ENCODE measurements at places on chromosomes 4 and X. TPM values are rescaled to one million over a fixed set of nuclear protein-coding genes. Genes with fewer than 3 reads are reported as not detected.

Gene HTN1
- not detected for total RNA-seq

Gene BST1
- 14.5 TPM for total RNA-seq

Gene PDE6B
- total RNA-seq: not detected

Gene CSAG1
- not detected for total RNA-seq

Gene ADGRG2
- total RNA-seq: 1.1 TPM

Gene AWAT1
- total RNA-seq: not detected

Gene TKTL1
- total RNA-seq: not detected

Gene FANCB
- 0.94 TPM for total RNA-seq

Gene CCDC149
- total RNA-seq: 18.0 TPM

Gene CT45A5
- not detected for total RNA-seq

Gene UGT2A1
- total RNA-seq: not detected

Gene TBX22
- not detected for total RNA-seq

Gene ARHGEF9
- 9.5 TPM for total RNA-seq

Gene NEIL3
- 1.7 TPM for total RNA-seq

Gene FAM53A
- total RNA-seq: 5.9 TPM

Gene NDST3
- not detected for total RNA-seq

Gene ANXA5
- 631 TPM for total RNA-seq

Gene SYTL4
- total RNA-seq: 24.1 TPM

Gene FREM3
- total RNA-seq: not detected

Gene VEGFC
- total RNA-seq: 25.4 TPM

Gene ERAS
- total RNA-seq: not detected

Gene C4orf54
- under 0.01 TPM for total RNA-seq

Gene CLOCK
- total RNA-seq: 49.4 TPM

Gene IL3RA
- 23.5 TPM for total RNA-seq

Gene PRRG3
- 1.5 TPM for total RNA-seq

Gene AFAP1
- total RNA-seq: 15.5 TPM

Gene CCDC160
- total RNA-seq: not detected
